Lung microvascular endothelial cell (primary cell): ENCODE measurements at places on chromosomes 11 and 22.

DNA sequence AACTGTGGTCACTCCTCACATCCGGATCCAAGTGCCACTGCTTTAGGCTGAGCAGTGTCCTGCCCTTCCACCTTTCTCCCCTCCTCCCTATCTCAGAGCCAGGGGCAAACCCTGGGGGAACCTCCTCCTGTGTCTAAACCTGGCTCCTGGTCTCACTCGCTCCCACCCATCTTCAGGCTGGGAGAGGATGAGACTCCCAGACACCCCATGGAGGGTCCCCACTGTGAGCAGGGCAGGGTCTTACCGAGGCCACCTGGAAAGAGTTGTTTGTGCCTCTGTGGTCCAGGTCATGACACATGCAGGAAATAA lies 93.6 kb downstream of the PDE2A start:
- no peak for DNase-seq

DNA sequence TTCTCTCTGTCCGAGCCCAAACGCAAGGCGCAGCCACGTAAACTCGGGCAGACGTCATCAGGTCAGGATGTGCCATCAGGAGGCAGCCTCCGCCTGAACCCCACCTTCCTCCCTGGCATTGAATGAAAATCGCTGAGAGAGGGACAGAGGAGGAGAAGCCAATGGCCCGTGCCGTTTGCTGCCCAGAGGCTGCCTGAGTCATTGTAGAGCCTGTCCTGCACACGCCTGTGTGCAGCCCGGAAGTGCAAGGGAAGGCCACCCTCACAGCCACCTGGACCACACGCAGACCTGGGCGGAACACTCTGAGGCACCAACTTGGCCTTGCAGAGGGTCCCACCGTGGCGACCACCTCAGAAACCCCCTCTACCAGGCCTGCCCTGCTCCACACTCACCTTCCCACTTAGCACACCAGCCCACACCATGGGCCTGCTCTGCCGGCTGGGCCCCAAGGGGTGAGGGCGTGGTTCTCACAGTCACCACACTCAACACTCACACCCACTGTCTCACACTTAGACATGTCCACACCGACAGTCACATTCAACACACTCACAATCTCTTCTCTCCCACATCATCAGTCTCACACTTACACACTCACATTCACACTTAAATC lies 9.1 kb downstream of the CHID1 start:
- no peak for DNase-seq

DNA sequence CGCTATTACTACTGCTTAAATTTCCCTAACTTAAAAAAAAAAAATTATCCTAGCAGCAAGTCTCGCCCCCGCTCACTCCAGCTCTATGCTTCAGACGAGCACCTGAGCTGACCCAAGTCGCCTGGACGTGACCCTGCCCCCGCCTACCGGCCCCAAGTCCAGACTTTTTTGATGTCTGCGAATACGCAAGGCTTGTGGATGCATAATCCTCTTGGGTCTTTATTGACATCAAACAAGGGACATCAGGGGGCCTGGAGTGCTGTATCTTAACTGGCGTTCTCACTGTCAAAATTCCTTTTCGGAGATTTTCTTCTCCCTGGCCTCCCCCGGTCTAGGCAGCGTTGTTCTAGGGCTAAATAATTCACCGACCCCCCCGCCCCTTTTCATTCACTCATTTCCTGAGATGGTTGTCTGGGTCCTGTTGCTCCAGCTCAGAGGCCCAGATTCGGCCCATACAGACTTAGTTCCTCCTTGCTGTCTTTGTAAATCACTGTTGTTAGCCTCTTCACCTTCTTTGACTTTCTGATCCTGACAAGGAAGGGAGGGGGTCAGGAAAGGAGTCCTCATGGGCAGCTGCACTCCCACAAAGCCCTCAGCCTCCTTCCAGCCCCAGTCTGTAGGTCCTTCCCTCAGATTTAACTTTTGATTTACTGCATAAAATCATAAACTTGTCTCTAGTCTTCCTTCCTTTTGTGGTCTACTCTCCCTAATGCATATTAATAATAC lies 601 bp upstream of the LRP4 start:
- no peak for DNase-seq

DNA sequence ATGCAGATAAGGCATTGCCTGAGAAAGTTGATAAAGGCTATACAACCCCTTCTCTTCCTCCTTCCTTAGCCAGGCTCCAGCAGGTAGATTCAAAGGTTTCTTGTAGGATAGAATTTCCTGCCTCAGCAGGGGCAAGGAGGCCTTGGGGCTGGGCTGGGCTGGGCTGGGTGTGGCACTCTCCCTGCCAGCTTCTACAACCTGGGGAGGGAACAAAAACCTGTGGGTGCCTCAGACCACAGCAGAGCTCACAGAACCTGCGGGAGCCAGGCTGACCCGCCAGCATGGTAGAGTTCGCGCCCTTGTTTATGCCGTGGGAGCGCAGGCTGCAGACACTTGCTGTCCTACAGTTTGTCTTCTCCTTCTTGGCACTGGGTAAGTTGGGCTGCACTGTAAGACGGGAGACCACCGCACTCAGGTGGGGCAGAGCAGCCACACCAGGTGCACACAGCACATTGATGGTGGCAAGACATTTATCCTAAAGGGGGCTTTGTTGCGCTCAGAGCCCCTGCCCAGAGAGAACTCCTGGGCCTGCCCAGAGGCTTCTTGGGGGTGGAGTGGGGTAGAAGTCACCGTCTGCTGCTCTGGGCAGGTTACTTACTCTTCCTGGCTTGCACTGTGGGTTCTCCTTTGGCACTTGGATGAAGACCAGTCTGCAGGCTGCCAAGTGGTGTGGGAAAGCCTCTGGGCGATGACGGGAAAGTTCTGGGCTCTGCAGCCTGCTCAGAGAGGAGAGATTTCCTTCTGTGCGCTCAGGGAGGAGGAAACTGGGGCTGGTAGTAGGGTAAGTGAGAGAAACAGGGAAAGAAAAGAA lies at the start of gene MOGAT2:
MOGAT2 (plus strand) TSS at position 231 of the 811 bp plus-strand sequence; CDS start at position 282, 51 bp downstream.
- no peak for DNase-seq
